GM18507 (cell line): ENCODE measurements at places on chromosomes 12 and 14.

DNA sequence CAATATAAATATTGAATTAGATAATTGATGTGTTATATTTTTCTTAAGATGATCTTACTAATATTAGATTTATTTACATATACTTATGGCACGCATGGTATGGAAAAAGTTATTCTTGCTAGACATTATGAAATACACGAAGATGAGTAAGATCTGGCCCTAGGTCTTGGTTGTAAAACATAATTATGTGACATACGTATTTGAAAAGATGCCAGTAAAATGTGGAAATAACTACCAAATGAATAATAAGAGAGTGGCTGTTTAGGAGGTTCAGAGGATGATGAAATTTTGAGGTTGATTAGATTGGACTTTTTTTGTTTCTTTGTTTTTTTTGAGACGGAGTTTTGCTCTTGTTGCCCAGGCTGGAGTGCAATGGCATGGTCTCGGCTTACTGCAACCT lies 41.3 kb downstream of the FANCM start:
- no peak for DNase-seq

GRCh38 chr12:13044906-13045299 lies 722 bp downstream of the FAM234B start:
- DNase-seq, result no peak

DNA sequence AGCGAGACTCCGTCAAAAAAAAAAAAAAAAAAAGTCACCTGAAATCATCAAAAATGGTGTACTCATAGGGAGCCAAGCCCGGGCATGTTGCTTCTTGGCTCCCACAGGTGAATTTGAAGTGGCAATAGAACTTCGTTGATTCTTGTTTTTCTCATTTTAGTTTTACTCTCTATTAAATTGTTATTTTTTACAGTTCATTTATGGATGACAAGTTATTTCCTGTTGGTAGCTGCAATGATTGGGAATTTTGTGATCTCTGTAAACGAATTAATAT lies 1.3 kb downstream of the TM7SF3 start:
- no peak for DNase-seq

- DNase-seq, result no peak
Observed at GRCh38 chr14:69812711-69813110, 15.7 kb upstream of the SLC10A1 start.

DNA sequence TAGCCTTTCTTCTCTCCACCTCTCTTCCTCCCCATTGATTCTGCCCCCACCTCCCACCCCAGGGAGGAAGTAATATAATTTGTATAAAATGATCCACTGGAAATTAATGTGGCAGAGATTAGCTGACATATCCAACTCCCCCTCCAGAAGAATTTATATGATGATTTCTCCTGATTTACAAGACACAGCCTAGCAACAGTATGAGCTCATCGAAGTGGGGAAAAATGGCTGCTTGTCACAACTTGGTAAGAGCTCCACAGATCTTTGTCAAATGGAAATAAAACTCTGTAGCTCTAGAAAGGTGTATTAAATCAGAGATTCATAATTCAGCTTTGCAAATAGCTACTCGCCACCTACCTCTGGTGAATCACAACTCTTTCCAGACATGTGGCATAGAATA lies 195.7 kb downstream of the NOVA1 start:
- DNase-seq, result no peak

DNA sequence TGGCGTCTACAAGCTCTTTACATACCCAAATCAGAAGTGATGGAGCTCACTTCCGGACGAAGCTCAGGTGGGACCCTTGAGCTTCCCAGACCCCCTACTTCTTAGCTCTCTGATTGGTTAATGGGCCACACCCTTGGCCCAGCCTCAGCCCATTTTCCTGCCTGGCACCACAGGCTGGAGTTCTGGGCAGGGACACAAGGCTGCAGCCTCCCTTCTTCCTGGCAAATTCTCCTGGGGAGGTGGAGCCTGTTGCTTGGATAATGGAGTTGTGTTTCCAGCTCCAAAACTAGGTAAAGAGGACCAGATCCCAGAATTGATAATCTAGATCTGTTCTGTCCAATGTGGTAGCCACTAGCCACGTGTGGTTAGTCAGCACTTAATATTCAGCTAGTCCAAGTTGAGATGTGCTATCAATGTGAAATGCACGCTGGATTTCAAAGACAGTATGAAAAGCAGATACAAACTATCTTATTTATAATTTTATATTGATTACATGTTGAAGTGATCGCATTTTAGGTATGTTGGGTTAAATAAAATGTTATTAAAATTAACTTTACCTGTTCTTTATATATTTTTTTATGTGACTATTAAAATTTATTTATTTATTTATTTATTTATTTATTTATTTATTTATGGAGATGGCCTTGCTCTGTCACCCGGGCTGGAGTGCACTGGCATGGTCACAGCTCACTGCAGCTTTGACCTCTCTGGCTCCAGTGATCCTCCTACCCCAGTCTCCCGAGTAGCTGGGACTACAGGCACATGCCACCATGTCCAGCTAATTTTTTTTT lies 12.6 kb upstream of the FAIM2 start:
- no peak for DNase-seq

DNA sequence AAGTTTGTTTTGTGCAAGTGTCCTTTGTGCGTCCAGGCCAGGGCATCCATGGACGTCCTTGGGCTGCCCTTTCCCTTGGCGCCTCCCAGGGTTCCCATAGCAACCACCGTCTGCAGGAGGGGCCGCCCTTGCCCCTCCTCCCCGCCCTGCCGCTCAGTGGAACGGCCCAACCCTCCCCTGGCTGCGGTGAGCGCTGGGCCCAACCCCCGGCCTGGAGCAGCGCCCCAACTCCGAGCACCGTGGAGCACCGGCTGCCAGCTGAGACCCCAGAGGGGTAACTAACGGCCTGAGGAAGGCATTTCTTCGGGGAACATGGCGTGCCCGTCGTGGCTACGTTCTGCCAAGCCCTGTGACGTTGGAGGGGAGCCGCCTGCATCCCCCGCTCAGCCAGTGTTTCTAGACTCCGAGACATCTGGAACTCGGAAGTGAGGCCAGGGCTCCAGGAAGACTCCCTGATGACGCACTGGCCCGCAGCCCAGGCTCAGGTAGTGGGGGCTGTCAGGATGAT lies 5.3 kb upstream of the ACACB start:
- DNase-seq, result no peak

DNA sequence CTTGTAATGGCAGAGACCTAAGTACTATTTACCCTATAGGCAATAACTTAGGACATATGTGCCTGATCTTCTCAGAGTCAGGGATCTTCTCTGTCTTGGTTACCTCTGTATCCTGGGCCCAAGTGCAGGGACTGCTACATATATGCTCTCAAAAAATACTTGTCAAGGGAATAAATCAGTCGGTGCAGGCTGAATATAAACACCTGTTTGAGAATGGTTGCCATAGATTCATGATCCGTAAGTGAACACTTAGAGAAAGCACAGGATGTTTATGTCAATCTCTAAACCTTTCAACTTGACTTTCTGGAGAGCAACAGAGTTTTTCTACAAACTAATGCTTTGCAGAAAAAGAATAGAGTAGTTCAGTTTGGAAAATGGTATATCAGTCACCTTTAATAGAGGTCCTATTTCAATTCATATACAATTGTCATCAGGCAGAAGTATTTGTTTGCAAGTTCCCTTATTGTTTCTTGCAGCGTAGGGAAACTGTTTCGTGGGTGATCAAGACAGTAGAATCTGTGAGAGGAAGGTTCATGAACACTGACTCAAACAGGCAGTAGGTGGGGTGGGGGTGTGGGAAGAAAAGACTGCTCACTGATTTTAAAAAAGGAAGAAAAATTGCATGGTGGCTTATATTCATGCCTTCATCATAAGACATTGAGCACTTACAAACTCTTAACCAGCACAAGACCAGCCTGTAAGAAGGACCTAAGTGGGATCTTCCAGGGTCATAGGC lies 6.0 kb upstream of the UBE2N start:
- no peak for DNase-seq
